ENCODE measurements at places on chromosomes 11 and 22.

DNA sequence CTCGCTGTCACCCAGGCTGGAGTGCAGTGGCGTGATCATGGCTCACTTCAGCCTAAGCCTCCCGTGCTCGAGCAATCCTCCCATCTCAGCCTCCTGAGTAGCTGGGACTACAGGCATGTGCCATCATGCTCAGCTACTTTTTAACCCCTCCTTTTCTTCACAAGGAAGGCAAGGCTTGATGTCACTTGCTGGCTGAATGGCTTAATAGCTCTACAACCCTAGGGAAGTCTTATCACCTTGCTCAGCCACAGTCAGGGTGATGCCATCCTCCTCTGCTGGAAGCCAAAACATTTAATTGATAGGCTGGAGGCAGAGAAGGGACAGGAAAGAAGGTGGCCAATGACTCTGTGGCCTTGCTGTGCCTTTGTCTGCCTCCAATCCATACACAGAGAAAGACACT lies 131.9 kb downstream of the MED15 start:
- no peak for DNase-seq

DNA sequence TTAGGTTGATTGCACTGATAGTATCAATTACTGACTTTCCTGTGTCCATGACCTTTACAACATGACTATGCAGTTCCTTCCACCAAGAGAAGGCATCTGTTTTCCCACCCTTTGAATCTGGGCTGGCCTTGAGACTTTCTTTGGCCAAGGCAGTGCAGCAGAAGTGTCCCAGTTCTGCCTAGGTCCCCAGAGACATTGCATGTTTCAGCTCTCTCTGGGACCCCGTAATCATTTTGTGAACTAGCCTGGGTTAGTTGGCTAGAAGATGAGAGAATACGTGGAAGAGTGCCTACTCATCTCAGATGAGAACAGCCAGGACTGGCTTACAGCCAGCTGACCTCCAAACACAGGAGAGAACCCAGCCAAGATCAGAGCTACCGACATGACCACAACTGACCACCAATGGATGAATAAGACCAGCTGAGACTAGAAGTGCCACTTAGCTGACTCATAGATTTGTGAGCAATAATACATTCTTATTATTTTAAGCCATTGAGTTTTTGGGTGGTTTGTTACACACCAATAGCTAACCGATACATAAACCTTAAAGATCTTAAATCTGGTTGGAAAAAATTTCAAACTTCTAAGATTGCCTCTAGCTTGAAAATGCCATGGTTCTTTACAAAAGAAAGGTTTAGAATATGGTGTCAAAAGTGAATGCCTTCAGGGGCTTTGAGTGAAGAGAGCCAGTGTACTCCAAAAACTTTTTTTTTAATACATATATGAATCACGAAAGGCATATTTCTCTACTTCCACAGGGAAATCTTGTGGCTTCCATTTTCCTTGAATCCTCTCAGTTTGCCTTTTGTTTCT lies 145.2 kb downstream of the FBXO7 start:
- DNase-seq, result peak; percentile 75

GRCh38 chr22:17629641-17630040 lies 1.1 kb upstream of the ATP6V1E1 start:
- DNase-seq, result no peak

GRCh38 chr22:25080855-25081254 lies 118.8 kb upstream of the CRYBB3 start:
- no peak for DNase-seq

DNA sequence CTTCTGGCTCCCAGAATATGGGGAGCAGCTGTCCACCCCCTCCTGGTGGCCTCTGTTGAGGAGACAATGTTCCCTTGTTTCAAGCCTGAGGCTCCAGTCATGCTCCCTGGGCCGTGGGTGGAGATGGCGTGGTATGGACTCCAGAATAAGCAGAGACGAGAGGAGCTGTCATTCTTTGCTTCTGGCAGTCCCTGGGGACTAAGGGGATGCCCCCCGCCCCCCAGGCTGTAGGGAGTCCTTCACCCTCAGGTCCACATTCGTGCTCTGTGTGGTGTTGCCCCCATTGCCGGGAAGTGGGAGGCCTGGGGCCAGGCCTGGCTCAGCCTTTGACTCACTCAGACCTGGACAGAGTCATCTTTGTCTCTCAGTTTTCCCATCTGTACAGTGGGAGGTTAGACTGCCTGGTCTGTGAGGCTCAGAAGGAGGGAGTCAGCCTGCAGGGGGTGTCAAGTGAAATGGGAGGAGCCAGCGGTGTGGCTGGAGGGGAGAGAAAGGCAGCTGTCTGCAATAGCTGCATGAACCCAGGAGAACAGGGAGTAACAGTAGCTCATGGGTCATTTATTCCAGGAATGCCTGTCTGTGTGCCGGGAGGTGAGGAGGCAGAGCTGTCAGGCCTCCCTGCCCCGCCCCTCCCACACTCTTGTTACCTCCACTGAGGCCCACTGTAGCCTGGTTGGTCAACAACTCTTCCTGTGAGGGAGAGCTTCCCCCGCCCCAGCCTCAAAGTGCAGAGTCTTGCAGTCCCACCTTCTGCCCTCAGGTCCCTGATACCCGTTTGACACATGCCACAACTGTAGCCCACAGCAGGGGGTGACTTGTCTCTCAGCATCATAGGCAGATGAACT lies 6.3 kb downstream of the ARHGEF17 start:
- peak; percentile 90 for DNase-seq

DNA sequence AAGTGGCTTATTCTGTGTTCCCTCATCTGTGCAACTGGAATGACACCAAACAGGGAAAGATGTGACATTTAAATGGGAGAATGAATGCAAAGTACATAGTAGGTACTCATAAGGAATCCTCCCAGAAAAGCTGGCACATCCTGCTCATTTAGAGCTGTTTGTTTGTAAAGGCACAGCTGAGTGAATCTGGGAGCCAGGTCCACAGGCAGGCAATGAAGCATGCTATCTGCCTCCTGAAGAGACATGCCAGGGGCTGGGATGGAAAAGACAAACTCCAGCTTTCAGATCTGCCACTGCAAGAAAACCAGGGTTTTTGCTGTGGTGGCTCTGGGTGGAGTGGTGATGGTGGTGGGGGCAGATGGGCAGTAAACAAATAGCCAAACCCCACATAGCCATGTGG lies 150.1 kb downstream of the TENM4 start:
- DNase-seq, result no peak

- no peak for DNase-seq
These were observed 404.4 kb downstream of the KCNA4 start for GRCh38 chr11:29612423-29612822.

GRCh38 chr11:95495706-95496105 lies 264.7 kb upstream of the SESN3 start:
- no peak for DNase-seq

DNA sequence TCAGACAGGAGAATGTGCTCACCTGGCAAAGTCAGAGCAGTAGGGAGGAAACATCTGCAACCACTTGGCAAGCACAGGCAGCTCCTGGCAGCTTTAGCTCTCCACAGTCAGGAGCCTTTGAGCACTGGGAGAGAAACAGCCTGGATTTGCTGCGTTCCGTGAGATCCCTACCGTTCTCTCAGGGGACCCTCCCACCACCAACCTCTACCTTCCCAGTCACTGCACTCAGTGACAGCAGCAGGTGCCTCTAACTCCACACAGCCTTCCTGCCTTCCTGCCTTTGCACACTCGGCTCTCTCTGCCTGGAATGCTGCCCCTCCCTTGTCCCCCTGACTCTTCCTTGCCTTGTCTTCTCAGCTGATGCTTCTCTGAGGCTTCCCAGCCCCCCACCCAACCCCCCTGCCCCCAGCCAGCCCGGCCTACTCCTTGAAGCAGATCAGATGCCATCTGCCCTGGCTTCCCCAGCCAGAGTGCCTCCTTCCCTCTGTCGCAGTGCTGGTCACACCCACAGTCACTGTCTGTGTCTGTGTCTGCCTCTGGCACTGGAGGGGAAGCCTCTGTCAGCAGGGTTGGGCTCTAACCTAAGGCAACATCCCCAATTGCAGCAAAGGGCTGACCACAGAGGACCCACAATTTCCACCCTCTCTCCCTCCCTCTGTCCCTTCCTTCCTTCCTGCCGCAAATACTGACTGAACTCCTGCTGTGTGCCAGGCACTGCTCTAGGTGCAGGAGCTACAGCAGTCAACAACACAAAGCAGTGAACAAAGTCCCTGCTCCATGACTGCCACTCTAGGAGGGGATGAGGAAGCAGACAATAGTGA lies 14.9 kb upstream of the TSKU start:
- DNase-seq, result no peak

DNA sequence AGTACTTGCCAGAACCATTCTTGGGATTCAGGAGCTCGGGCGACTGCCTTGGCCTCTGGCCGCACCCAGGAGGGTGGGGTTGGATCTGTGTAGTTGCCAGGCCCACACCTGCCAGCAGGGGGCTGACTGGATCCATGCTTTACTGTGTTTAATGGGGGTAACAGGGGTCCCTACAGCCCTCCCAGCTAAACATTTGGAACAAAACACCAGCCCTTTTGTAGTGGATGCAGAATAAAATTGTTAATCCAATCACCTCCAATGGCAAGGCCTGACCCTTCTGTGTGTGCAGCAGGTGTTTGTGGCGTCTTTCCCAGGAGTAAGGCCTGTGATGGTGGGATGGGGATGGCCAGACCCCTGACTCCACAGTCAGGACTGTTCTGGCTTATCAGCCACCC lies 22.5 kb downstream of the SUN2 start:
- peak; percentile 28 for DNase-seq

GRCh38 chr22:37351232-37351631 lies 68.9 kb downstream of the CYTH4 start:
- no peak for DNase-seq

GRCh38 chr11:102398297-102398696 lies 51.3 kb downstream of the BIRC2 start:
- DNase-seq, result no peak

- no peak for DNase-seq
These were observed 538.3 kb upstream of the FAT3 start for GRCh38 chr11:91686281-91686680.

GRCh38 chr11:28636033-28636432 lies 527.8 kb downstream of the METTL15 start:
- DNase-seq, result no peak

- no peak for DNase-seq
These were observed 430.6 kb downstream of the BUD13 start for GRCh38 chr11:116342148-116342547.

GRCh38 chr22:18110954-18111758 lies 547 bp downstream of the TUBA8 start:
- DNase-seq, result no peak

DNA sequence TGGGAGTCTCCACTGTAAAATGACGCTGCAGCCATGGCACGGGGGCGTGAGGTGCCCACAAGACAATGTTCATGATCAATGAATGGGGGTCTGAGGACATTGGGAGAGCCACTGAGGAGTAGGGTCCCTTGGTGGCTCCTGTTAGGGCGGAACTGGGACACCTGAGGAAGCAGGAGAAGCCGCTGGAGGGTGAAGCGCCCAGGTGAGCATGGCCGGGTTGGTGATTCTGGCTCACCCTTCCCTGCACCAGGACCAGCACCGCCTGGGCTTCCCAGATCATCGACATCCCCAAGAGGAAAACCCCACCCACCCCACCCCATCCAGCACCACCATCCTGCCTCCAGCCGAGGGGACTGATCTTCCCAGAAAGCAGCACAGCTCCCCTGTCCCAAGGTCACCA lies 30.6 kb downstream of the SHANK2 start:
- DNase-seq, result no peak

GRCh38 chr11:61752117-61752924 lies at the start of gene MYRF:
MYRF (plus strand) TSS chr11:61752636; CDS start chr11:61752745, 109 bp downstream.
- DNase-seq, result no peak

DNA sequence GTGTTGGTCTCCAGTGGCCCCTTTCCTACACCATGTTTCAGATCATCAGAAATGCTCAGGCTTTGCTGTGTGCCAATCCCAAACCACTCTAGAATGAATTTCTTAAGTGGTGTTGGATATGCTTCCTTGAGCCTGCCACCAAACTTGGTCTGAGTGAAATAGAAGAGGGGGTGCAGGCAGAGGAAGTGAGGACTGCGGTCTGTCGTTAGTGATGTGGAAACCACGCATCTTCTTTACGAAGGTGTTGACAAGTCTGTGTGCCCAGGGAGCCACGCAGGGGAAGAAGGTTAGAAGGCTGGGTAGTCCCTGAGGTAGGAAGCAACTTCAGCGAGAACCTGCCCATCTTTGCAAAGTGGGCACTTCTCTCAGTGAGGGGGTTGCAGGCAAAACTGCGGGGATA lies 187.4 kb upstream of the NAV2 start:
- DNase-seq, result no peak

DNA sequence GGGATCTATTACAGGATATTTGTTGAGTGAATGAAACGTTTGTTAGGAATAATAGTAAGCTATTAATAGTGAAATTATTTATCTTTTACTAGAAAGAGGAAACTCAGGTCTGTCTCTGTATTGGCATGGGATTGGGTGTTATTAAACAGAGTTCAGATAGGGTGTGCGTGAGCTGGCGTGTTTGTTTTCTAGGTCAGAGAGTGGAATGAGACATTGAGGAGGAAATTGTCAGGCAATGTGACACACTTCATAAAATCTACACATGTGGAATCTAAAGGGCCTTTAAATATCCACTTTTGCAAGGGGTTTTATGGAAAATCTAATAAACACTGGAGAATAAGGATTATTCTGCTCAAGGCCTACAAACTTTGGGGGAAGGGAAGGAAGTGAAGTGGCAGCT lies 552.9 kb downstream of the NTM start:
- no peak for DNase-seq

DNA sequence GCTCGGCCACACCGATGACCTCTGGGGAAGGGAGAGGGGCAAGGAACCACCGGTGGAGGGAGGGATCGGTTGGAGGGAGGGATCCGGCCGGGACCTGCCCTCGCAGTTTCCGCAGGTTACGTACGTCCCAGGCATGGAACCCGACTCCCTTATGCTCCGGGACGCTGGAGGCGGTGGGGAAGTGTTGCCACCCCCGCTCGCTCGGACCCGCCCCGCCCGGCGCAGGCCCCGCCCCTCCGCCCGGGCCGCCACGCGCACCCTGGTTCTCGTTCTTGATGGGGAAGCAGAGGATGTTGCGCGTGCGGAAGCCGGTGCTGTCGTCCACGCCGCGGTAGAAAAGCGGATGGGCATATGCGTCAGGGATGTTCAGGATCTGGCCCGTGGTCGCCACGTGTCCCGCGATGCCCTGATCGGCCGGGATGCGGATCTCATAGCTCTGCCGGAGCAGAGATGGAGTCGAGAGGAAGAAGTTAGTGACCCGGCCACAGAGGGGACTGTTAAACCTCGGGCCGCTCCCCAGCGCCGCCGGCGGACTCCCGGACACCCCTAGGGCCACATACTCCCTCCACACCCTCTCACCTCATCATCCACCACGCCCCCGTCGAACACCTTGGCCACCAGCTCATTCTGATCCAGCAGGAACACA lies 89.8 kb downstream of the PDE2A start:
- peak; percentile 42 for DNase-seq

GRCh38 chr22:22226448-22227187 lies 18.0 kb upstream of the VPREB1 start:
- no peak for DNase-seq

GRCh38 chr11:118645066-118645715 lies 34.3 kb downstream of the TREH start:
- no peak for DNase-seq

DNA sequence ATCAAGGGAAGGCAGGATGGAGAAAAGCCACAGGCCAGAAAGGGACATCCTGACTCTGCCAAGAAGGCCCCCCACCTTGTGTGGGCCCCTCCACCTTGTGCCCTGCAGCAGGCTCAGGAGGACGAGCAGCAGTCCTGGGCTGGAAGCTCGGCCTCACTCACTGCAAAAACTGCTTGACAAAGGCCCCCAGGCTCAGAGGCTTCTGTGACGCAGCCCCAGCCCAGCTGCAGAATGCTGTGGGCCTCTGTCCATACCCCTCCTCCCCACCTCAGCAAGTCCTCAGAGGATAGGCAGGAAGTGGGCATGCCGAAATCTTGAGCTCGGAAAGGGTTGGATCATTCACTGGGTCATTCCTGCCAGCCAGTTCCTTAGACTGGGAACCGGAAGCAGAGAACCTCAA lies 61.9 kb downstream of the NRXN2 start:
- DNase-seq, result peak; percentile 9
